ENCODE measurements at places on chromosomes 3 and 15.

DNA sequence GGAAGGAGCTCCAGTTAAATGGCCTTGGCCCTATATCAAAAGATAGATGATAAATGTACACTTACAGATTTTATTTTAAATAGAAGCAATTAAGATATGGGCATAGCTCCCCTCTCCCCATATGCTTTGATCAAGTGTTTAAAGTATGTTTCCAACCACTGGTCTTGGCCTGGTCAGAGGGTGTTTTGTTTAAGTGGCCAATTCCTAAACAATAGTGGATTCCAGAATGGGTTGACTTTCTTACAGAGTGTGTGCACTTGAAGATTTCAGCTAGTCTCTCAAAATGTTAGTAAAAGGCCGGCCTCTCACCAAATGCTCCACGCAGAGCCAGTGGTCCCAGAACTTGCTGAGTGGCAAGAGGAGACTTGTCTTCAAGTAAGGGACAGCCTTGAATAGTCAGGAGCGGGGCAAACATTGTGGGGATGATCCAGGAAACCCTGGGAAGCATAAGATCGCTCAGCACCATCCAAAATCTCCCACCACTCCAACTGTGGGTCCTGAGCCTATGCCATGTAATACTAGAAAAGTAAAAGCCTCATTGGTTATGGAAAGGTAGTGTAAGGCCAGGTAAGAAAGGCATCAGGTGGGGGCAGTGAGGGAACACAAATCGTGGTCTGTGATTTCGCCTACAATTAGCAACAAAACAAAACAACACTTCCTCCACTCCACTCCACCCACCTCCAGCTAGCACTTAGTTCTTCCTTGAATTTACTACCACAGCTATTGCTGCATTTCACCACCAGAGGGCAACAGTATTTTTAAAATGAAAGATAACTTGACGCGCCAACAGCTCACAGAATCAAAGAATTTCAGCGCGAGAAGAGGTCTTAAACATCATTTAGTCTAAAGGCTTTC, 4.8 kb downstream of the RARRES1 start:
- DNase-seq: peak; percentile 26

DNA sequence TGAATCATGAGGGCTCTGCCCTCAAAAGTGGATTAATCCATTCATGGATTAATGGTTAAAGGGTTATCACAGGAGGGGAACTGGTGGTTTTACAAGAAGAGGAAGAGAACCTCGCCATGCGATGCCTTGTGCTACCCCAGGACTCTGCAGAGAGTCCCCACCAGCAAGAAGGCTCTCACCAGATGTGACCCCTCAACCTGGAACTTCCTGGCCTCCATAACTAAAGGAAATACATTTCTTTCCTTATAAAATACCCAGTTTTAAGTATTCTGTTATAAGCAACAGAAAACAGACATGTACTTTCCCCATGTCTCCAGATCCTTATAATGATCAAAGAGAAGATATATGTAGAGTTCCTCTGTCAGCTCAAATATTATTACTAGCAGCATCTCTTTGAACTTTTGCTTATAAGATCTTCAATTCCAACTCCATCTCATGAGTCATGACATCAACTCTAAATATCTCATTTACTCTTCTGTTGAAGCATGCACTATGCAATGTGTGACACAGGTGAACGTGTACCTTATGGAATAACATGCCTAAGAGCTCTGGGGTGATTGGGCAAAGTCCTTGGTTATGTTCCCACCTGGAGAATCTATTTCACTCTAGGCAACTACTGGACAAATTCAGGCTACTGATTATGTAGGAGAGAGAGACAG, 37.5 kb upstream of the ZBTB38 start:
- no peak for DNase-seq

DNA sequence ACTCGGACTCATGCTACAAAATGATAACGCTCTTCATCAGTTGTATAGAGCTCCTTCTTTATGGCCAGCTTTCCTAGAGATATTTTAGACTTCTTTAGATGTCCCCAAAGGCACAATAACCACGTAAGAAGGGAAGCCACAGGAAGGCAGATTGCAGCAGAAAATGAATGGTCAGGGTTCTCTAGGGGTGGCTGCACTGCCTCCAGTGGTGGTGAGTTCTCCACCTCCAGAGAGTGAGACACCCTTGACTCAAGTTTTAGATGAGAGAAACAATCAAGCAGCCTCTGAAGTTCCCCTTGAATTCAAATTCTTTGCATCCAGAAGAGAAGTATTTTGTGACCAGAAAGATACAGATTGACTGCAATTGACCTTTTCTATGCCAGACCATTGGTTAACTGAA, 191.5 kb downstream of the TP63 start:
- no peak for DNase-seq

GRCh38 chr3:81776643-81777042, 15.2 kb upstream of the GBE1 start:
- no peak for DNase-seq

DNA sequence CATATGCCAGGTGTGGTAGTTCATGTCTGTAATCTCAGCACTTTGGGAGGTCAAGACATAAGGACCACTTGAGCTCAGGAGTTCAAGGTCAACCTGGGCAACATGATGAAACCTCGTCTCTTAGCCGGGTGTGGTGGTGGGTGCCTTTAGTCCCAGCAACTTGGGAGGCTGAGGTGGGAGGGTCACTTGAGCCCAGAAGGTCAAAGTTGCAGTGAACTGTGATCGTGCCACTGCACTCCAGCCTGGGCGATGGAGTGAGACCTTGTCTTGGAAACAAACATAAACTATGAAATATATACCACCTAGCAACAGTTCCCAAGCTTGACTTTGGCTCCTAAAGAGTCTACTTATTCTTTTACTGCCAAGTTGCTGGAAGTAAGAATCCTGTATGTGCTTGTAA, 30.9 kb downstream of the UBE3A start:
- no peak for DNase-seq

DNA sequence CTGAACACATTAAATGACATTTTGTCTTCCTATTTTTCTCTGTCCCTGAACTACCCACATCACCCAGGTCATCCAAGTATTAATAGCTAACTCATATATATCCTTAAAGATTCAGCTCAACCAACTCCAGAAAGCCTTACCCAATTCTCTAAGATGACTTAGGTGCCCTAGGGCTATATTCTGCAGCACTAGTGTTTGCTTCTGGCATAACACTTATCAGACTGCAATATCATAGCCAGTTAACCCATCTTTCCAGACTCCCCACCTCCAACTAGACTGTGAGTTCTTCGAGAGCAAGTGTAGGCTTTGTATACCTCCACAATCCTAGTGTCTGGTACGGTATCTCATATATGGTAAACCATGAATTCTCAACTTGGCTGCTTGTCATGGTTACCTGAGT, 50.7 kb downstream of the SST start:
- no peak for DNase-seq
